ENCODE measurements at places on chromosomes 2 and 18. TPM values are rescaled to one million over a fixed set of nuclear protein-coding genes. Genes with fewer than 3 reads are reported as not detected.

RAD51AP2 gene
- under 0.01 TPM for total RNA-seq

TUBA4B gene
- total RNA-seq: 0.25 TPM

GKN1 gene
- not detected for total RNA-seq

DNA sequence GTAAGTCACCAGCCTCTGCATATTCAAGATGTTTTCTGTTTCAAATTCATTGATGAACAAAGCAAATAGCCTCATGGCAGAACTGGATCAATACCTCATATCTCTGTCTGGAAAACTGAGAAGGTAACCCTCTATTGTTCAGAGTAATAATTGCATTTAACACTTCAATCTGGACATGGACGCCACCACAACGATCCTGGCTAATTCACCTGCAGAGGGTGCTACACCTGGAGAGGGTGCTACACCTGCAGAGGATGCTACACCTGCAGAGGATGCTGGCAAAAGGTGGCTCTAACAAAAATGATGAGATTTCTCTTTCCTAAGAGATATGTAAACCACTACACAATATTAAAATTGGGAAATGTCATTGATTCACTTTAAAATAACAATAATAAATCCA, 183.1 kb upstream of the HNRNPA3 start:
- no peak for DNase-seq

DNA sequence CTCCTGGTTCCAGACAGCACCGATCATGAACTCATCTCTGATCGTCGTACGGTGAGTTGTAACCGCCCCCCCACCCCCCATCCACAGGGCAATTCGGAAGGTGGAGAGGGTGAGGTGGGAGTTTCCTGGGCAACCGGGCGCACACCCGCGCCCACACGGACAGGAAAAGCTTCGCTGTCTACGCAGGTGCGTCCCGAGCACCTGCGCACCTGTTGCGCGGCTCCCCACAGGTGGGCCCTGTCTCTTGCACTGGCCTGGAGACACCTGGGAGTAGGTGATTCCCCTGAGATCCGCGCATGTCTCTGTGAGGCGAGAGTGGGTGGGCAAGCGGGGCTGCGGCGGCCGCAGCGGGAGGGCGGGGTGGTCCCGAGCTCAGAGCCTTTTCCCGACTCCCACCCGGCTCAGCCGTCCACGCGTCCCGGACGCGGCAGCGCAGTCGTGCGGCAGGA, 459 bp upstream of the ATP6V1C2 start:
- DNase-seq: no peak

DNA sequence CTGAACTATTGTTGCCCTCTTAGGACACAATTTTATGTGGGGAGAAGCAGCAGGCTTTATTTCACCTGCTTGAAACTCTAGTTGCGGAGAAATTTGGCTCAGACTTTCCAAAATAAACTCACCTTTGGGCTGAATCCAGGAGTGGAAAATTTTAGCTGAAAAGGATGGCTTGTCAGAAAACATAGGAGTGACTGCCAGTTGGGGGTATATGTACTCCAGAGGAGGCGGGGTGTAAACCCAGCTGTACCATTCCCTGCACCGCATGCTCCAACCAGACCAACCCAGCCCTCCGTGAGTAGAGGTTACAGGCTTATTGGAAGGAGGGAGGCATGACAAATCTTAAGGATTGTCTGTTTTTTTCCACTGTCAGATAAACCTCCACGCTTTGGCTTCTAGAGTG, 53.8 kb downstream of the PRKCE start:
- no peak for DNase-seq

DNA sequence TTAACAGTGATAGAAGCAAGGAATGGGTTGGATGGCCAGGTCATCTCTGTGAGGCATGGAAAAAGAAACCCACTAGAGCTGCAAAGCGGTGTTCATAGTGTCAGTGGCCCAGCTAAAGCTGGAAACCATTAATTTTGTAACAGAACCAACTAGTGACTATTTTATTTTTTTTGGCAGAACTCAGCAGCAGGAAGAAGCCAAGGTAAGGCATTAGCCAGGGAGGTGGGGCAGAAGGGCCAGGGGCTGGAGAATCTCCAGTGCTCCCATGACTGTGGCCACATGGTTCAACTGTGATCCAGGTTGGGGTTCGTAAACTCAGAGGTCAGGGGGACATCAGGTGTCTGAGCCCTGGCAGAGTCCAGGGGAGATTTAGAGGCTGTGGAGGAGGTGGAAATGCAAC, 25.9 kb upstream of the YES1 start:
- no peak for DNase-seq

- no peak for DNase-seq
Measured at GRCh38 chr18:59546188-59546587, 151.0 kb downstream of the CCBE1 start.

DNA sequence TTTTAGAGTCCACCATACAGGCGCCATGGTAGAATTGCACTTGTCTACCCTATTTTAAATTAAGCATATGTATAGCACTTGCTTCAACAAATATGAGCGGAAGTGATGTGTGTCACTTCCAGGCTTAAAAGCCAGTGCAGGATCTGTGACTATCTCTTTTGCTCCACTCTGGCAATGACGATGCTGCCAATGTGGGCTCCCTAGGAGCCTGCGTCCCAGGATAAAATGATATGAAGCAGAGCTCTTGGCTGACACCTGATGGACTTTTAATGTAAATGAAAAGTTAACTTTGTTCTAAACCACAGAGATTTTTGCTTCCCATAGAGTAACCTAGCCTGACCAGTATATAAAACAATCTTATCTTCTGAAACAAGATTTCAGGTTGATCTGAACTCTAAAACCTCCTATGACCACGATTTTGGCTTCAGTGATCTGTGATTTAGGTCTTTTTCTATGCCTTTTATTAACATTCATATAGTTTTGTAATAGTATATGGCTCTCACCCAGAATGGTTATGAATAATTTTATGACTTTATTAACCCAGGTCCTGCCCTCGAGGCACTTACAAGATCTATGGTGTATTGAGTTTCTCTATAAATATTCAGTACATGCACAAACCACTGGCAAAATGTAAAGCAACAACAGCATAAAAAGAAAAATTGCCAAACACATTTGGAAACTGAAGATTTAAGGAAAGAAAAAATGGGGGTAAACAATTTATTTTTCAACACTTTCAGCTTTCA, 422.5 kb upstream of the PIK3C3 start:
- peak; percentile 0 for DNase-seq

DNA sequence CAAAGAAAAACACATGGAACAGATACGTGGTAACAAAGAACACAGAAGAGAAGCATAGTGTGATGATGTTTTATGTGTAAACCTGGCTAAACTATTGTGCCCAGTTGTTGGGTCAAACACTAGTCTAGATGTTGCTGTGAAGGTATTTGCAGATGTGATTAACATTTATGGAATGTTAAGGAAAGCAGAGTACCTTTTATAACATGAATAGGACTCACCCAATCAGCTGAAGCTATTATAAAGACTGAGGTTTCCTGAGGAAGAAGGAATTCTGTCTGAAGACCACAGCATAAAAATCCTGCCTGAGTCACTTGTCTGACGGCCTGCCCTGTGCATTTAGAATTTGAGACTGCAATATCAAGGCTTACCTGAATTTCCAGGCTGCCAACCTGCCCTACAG, 253.1 kb downstream of the DYM start:
- DNase-seq: peak; percentile 96

DNA sequence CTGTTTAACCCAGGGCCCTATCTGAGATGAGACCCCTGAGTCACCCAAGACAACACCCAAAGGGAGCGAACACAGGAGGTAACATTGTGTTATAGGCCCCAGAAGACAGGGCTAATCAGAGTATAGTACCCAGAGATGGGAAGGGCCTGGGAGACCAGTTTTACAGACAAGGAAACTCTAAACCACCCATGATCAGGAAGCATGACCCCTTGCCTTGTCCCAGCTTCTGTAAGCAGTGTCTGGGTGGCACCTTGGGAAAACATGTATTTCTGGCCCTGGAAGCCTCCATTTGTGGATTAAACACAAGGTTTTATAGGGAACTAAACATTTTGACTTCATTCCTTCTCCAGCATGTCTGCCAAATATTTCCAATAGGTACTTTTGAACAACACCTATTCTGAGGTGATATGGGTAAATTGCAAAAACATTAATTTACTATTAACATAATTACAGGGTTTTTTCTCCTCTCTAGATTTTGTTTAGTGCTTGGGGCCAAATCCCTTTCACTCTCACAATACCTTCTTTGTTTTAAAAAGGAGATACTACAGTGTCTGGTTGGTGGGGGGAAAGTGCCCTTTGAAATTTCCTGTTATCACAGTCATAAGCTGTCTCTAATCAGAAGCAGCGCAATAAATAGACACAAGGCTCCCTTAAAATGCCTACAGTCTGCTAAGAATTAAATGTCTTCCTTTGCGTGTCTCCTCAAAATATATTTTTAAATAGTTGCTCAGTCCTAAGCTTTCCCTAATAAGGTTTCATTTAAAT, 341.1 kb downstream of the BCL11A start:
- DNase-seq: no peak
